Gastroesophageal sphincter (tissue), 4 donors: ENCODE measurements at places on chromosomes 7 and 10. TPM values are rescaled to one million over a fixed set of nuclear protein-coding genes. Genes with fewer than 3 reads are reported as not detected.

GRCh38 chr7:16926283-16926682 lies 44.5 kb upstream of the AGR3 start:
- ATAC-seq: no peak

AOC1 gene
- 0.69 TPM for total RNA-seq

- ATAC-seq: no peak
Observed at GRCh38 chr7:143361552-143362130, 872 bp downstream of the FAM131B start.

TRIL gene
- 6.6 TPM for total RNA-seq

DNA sequence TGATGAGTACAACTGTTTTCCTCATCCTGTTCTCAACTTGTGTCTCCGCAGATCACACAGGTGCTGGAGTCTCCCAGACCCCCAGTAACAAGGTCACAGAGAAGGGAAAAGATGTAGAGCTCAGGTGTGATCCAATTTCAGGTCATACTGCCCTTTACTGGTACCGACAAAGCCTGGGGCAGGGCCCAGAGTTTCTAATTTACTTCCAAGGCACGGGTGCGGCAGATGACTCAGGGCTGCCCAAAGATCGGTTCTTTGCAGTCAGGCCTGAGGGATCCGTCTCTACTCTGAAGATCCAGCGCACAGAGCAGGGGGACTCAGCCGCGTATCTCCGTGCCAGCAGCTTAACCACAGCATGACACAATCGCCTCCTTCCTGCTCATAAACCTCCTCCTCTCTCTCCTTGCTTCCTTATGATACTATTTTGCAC lies 126.7 kb upstream of the PRSS58 start:
- ATAC-seq: peak; percentile 23

CALCR gene
- not detected for total RNA-seq
